ENCODE measurements at places on chromosomes 12 and 14. TPM values are rescaled to one million over a fixed set of nuclear protein-coding genes. Genes with fewer than 3 reads are reported as not detected.

Gene KLRB1
- 4.9 TPM for total RNA-seq

Gene SSPN
- total RNA-seq: not detected

Gene JAG2
- 3.6 TPM for total RNA-seq

Gene ABCB9
- 4.3 TPM for total RNA-seq

Gene DEPDC4
- total RNA-seq: 1.6 TPM

Gene SSTR1
- total RNA-seq: not detected

Gene DBX2
- total RNA-seq: not detected

Gene CMA1
- not detected for total RNA-seq

Gene UBE3B
- 22.5 TPM for total RNA-seq

Gene TRAF3
- 40.2 TPM for total RNA-seq

GRCh38 chr14:102907303-102907844 lies 15.1 kb upstream of the AMN start:
- no peak for DNase-seq

DNA sequence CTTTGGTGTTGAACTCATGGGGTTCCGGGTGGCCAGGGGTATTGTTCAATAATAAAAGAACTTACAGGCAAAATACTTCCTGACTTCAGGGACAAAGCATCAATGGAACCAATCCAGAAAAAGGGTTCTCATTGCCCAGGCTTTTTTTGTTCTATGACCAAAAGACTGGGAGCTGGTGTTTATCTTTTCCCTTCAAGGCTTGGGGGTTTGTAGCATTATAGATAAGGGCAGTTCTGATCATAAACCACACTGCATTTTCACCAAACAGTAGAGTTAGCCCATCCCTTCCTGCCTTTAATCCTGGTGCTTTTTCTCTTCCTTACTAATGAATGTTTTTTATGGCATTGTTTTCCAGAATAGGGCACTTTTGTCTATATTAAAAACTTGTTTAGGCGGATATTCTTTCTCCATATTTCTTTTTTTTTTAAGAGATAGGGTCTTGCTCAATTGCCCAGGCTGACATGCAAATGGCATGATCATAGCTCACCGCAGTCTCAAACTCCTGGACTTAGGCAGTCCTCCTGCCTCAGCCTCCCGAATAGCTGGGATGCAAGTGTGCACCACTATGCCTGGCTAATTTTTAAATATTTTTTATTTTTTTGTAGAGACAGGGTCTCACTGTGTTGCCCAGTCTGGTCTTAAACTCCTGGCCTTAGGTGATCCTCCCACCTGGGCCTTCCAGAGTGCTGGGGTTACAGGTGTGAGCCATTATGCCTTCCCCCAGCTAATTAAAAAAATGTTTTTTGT lies 9.7 kb downstream of the FUT8 start:
- DNase-seq: no peak

- no peak for DNase-seq
Measured at GRCh38 chr14:32809255-32809654, 129.4 kb upstream of the NPAS3 start.

DNA sequence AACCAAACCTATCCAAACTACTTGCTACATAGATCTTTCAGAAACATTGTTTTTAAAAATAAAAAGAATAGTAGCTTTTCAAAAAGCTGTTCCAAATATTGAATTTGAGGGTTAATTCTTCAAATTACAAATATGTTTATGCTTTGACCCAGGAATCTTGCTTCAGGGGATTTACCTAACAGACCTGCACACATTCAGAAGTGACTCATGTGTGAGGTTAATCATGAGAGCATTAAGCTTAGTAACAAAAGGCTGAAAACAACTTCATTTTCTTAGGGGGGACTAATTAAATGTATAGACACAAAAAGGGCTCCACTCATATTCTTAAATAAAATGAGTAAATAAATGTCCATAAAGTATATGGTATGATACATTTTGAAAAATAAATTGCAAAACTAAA lies 672.4 kb upstream of the FLRT2 start:
- DNase-seq: no peak

DNA sequence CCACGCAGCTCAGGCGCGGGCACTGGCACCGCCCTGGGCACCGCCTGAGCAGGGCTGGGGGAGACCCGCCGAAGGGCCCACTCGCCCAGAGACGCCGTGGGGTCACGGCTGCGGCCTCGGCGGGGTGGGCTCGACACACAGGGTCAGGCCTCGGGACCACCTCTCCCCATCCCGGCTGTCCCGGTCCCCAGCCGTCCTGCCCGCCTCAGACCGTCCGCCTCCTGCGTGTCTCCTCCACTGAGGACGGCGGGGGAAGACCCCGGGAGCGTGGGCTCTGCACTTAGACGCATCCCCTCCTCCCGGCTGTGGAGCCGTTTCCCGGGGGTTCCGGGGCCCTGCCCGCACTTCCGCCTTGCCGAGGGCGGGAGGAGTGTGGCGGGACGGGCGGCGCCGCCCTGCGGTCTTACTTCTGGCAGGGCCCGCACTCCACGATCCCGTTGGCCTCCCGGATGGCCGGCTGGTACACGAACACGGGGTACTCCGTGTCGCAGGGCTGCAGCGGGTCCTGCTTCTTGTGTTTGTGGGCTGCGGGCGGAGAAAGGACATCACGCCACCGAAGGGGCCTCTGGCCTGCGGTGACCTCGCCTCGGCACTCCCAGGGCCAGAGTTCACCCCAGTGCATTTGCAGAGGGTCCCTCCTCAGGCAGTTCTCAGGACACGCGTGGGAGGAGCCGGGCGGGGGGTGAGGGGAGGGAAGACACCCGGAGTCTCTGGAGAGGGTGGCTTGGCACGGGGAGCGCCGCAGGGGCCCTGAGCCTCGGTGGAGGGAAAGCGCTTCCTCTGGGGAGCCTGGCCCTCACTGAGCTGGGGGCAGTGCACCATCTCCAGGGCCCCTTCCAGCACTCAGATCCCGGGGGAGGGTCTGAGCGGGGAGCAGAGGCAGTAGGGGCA lies 23.1 kb upstream of the LRTM2 start:
- DNase-seq: peak; percentile 64

GRCh38 chr12:106581543-106582248 lies 1.1 kb upstream of the RFX4 start:
- DNase-seq: peak; percentile 26

DNA sequence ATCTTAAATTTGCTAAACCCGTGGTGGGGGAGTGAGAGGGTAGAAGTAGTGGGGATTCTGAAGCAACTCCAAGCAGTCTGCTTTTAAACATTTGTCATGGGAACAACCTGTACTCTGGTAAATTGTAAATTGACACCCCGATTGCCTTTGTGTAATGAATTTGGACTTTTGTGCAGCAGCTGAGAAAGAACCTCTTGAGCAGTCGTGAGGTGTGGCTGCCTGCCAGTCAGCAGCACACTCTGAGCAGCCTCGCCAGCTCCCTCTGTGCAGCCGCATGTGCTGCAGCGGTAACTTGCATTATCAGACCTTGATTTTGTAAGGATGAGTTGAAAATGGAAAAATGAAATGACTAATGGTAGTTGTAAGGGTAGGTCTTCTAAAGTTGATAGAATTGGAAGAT lies 74.3 kb downstream of the SUSD6 start:
- DNase-seq: peak; percentile 54

- DNase-seq: no peak
Measured at GRCh38 chr14:69408331-69408960, 10.0 kb downstream of the SLC39A9 start.

GRCh38 chr12:81078469-81079196 lies 754 bp downstream of the ACSS3 start:
- DNase-seq: no peak

DNA sequence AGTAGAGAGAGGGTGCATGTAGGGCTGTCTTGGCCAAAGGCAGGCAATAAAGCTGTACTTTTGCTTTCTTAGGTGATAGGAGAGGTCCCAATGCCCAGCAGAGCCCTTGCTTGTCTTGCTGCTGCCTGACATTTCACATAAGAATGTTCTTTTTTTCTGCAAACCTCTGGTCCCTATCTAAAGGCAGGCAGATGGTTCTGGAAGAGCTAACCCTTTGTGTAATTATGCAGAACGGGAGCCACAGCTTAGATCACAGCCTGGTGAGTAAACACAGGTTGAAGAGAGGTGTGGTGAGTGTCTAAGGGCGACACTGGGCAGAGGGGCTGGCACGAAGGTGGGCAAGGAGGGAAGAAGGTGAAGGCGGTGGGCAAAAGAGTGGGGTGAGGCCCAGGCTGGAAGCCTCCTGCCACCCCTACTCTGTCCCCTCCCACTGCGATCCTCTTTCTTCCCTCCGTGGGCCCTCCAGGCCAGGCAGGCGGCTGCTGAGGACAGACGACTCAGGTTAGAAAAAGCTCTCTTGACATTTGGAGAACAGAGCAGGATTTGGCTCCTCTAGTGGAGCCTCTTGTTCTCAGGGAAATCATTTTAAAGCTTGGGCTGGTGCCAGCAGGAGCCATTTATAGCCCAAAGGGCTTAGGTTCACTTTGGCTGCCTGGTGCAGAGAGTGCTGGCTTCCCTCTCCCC lies 42.8 kb downstream of the PRMT8 start:
- DNase-seq: no peak

- DNase-seq: no peak
Measured at GRCh38 chr12:88986056-88986455, 366.2 kb downstream of the DUSP6 start.

DNA sequence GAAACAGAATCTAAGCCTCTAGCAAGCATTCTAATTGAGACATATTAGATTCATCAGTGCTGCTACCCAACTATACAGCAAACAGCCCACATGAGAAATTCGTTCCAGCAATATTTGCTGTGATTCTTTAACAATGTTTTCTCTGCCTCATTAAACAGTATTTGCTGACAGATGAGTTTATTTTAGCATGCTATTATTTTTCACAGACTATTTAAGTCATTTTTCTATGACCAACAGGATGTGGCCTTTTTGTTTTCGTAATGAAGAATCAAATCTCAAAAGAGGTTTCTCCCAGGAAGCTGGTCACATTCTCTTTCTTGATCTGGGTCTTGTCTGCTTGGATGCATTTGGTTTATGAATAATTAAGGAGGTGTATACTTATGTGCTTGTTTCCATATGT lies 23.2 kb upstream of the SERPINA12 start:
- no peak for DNase-seq

GRCh38 chr12:87981495-87981894 lies 47.7 kb downstream of the C12orf50 start:
- DNase-seq: no peak

- DNase-seq: peak; percentile 33
Measured at GRCh38 chr12:26614011-26614616, 218.9 kb downstream of the ITPR2 start.

DNA sequence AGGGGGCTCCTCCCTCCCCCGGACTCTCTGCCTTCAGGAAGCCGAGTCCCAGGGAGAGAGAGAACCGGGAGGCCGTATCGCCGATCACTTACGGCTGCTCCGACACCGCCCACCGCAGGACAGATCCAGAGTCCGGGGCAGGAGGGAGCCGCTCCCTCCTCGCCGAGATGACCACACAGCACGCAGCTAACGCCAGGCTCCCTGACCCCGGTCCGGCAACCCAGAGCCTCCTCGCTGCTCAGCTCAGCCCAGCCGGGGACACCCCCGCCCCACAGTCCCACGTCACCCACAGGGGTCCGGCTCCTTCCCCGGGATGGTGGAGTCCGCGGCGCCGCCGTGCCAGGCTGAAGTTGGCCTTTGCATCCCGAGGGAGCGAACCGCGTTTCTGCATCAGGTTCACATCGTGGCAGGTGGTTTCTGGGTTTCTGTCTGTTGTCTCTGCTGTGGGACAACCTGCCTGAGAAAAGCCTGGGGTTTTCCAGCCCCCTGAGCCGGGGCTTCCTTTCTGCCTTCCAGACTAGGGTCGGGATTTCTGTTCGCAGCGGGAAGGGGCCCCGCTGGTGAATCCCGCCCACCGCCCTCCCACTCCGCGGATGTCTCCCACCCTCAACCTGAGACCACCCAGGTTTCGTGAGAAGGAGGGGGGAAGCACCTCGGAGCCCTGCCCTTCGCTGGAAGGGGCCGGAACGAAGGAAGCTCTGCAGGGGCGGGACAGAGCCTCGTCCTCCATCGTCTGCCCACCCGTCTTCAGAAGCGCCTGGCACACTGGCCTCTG lies 61.2 kb downstream of the NOC4L start:
- no peak for DNase-seq

DNA sequence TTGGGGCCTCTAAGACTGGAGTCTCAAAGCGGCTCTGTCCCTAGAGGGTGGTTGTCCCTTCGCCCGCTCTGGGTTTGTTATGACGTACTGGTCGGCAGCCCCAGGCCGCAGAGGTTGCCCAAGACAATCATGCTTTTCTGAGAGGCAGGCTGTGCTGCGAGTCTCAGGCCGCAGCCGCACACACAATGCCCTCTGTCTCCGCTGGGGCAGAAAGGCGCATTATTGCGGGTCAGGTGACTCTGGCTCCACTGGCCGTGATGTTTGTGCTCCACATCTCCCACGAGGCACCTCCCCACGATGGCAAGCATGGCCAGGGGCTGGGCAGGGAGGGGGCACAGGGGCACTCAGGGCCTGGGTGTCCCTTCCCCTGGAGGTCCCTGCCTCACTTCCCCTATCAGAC lies 21.0 kb upstream of the PLEKHG3 start:
- DNase-seq: no peak

DNA sequence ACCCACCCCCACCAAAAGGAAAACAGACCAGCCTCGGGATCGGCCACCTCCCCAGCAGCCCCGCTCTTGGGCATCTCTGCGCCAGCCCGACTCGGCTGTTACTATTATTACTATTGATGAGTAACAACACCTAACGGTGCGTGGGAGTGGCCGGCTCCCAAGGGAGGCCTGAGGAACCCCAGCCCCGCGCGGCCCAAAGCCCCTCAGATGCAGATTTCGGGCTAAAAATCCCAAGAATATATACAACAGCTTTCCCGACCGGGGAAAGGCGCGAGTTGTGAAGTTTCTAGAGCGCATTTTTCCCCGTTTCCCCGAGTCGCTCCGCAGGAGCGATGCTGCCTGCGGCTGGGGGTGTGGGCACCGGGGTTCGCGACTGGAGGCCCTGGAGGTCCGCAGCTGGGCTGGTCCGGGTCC lies 565 bp downstream of the NT5DC3 start:
- peak; percentile 68 for DNase-seq

GRCh38 chr14:100448376-100448775 lies 125.2 kb downstream of the SLC25A47 start:
- DNase-seq: no peak

- no peak for DNase-seq
Measured at GRCh38 chr14:33376510-33376909, 437.8 kb downstream of the NPAS3 start.

DNA sequence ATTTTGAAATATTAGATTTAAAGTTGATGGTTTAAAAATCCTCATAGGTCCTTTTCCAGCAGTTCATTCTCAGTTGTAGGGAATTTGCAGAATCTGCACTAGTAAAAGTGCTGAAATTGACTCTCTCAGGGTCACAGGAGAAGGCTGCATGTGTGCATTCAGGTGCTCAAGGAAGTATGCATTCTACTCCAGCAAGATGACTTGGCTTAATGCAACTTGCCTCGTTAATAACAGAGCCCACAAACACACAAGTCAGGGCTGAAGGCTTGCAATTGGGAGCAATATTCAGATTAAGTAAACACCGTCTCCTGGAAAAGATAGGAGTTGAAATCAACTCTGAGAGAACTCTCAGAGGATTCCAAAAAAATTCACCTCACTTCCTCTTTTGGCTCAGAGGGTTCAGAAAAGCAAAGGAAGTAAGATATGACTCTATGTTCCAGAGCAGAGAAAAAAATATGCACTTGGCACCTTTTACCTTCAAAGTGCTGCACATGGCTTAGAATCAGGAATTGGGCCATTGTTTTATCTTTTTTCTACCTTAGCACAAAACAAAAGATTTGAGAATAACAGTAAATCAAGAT lies 406.3 kb upstream of the DCN start:
- no peak for DNase-seq

GRCh38 chr12:19577281-19577530 lies 137.9 kb downstream of the AEBP2 start:
- DNase-seq: no peak

All from activated CD8-positive, alpha-beta T cell treated with anti-CD3 and anti-CD28 coated beads for 36 hours (primary cell).